Progenitor cell of endocrine pancreas (in vitro differentiated cells): ENCODE measurements at places on chromosomes 11 and 22.
A peak's percentile ranks its signal among the peaks of the same experiment; 100 is the strongest.

- no peak for DNase-seq
Observed at GRCh38 chr22:50600538-50600937, at the start of gene MAPK8IP2. TSS of gene MAPK8IP2 (plus strand) at chr22:50600793. CDS start at chr22:50600819, 26 bp downstream.

DNA sequence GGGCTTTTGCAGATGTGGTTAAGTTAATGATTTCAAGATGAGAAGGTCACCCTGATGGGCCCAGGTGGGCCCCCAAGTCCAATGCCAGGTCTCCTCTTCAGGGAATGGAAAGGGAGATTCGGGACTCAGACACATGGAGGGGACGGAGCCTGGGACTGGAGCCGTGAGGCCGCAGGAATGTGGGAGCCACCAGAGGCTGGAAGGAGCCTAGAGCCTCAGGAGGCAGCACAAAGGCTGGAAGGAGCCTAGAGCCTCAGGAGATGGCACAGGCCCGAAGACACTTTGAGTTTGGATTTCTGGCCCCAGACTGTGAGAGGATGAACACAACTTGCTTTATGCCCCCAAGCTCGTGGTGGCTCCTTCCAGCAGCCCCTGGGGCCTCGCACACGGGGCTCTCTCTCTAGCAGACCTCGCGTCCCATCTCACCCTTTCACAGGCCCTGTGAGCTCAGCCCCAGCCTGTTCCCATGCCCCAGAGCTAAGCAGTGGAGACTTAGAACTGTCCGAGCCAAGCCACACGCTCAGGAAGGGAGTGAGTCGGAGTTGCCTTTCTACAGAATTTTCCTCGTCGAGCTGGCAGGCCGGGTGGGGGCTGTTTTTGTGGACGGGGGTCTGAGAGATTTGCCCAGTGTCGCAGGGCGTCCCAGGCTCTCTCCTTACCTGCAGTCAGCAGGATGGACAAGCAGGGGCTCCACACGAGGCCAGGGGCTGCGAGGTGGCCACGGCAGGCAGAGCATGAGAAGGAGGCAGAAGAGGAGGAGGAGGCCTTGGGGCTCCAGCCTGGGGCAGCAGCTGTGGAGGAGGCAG is 937.6 kb downstream of the BRD1 start:
- DNase-seq = no peak

DNA sequence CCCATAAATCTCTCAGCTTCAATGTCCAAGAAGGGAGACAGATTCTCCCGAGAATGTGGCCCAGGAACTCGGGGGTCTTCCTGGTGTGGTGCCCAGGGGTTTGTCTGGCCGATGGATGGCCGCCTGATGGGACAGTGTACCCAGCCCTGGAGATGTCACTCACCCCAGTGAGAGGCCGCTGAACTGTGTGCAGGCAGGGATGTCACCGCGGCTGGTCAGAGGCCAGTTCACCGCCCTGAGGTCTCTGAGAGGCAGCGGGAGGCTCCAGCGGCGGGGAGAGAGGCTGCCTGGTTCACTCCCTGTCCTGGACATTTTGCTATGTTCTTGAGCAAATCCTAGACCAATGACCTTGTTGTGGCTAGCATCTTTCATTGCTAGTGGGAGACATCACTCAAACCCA is 1349.5 kb downstream of the BRD1 start:
- no peak for DNase-seq

- no peak for DNase-seq
Observed at GRCh38 chr22:44898236-44898635, 111.6 kb downstream of the PHF21B start.

DNA sequence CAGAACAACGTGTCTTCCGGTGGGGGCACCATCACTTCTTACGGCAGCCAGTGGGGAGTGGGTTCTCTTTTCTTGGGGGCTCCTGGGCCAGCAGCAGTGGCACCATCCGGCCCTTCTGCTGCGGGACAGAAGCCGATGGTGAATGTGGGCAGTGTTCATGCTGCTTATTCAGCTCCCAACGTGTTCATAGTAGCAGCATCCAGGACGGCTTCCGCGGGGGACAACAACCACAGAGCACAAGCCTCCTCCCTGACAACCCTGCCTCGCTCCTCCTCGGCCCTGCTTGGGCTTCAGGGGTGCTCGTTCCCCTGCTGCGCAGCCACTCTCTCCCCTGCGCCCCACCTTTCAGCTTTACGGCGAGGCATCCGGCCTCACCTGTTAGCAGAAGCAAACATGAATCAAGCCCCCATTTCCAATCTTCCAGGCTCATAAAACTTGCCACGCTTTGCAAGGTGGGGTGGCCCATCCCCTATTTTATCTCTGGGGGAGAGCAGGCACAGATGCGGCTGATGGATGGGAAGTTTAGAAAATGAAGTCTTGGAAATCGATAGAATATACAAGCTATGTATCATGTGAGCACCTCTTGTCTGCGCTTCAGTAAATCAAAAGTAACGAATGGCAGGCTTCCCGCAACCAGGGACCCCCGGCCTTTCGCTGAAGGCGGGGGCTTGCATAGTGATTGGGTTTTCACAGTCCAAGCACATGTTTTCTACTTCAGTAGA is 191.8 kb upstream of the NECTIN1 start:
- no peak for DNase-seq

DNA sequence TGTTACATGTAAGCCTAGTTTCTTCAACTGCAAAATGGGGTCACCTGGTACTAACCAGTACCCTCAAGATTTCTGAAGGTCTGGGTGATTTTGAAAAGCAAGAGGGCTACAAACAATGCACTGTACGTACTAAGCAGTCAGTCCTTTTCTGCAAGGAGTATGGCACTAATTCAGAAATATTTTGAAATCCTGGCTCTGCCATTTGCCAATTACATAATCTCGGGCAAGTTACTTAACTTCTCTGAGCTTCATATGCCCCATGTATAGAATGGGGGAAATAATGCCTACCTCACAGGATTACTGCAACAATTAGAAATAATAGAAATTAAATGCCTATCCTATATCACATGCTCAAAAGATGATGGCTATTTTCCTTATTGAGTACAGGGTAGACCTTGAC is 60.7 kb upstream of the CCDC89 start:
- no peak for DNase-seq

- DNase-seq = no peak
Observed at GRCh38 chr11:58526721-58527120, 18.8 kb upstream of the OR5B21 start.

GRCh38 chr11:101803651-101804050 is 111.2 kb upstream of the CEP126 start:
- no peak for DNase-seq

GRCh38 chr22:46557736-46558480 is 20.5 kb upstream of the CELSR1 start:
- no peak for DNase-seq

- no peak for DNase-seq
Observed at GRCh38 chr11:127931803-127932202, 655.6 kb downstream of the ETS1 start.

DNA sequence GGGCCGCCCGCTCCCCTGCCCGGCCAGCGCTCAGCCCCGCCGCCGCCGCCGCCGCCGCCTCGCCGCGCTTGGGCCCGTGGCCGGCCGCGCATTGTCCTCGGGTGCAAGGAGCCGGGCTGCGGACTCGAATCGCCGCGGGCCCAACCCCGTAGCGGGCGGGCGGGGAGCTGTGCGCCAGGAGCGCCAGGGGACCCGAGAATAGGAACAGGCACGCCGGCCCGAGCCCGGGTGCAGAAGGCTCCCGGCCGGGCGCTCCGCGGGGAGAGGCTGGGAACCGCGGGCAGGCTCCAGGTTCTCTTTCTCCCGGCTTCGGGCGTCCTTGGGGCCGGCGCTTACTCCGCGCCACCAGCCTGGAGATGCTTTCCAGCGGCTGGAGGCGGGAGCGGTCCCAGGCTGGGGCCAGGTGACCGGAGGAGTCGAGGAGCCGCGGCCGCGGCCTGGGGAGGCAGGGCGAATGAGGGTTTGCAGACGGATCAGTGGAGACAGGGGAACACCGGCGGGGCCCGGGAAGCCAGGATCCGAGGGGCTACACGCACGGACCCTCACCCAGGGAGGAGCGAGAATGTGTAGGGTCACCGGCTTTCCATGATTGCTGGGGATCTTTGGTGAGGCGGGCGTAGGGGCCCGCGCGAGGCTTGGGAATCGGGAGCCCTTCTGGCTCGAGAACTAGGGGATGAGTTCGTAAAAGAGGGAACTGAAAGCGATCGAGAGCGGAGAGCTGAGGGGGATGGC is 726 bp downstream of the PKNOX2 start:
- DNase-seq = peak; percentile 32

- DNase-seq = no peak
Observed at GRCh38 chr11:71527576-71528210, 626 bp downstream of the KRTAP5-7 start.

GRCh38 chr11:44327730-44328129 is 17.8 kb upstream of the ALX4 start:
- DNase-seq = no peak

DNA sequence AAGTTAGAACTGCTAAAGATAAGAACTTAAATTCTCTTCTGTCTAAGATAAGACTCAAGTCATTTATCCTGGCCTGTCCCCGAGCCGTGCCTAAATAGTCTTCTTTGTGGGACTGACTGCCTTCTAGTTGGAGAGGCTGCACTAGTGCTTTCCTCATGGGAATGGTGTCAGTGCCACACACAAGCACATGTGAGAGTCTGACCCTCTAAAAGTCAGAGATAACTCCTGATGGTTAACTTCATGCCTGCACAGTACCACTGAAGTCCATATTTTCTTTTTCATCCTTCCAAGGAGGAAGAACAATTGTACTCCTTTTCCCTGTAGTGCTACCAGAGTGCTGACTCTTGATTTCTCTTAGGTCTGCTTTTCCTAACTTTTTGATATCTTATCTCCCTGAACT is 309.7 kb downstream of the TMEM135 start:
- DNase-seq = no peak

DNA sequence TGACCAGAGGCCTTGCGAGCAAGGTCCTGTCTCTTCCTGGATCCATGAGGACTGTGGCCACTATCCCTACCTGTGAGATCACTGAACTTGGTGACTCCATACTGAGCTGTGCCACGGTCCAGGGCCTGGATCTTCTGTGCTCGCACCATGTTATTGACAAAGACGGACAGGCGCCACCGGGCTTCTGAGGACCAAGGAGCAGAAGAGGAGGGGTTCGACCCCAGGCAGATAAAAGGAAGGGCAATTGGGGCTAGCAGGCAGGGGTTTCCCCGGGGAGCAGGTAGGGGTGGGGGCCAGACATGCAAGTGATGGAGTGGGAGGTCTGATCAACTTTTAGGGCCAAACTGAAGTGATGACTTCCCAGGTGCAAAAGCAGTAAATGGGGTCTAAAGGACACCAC is 2.2 kb downstream of the CTSF start:
- no peak for DNase-seq

DNA sequence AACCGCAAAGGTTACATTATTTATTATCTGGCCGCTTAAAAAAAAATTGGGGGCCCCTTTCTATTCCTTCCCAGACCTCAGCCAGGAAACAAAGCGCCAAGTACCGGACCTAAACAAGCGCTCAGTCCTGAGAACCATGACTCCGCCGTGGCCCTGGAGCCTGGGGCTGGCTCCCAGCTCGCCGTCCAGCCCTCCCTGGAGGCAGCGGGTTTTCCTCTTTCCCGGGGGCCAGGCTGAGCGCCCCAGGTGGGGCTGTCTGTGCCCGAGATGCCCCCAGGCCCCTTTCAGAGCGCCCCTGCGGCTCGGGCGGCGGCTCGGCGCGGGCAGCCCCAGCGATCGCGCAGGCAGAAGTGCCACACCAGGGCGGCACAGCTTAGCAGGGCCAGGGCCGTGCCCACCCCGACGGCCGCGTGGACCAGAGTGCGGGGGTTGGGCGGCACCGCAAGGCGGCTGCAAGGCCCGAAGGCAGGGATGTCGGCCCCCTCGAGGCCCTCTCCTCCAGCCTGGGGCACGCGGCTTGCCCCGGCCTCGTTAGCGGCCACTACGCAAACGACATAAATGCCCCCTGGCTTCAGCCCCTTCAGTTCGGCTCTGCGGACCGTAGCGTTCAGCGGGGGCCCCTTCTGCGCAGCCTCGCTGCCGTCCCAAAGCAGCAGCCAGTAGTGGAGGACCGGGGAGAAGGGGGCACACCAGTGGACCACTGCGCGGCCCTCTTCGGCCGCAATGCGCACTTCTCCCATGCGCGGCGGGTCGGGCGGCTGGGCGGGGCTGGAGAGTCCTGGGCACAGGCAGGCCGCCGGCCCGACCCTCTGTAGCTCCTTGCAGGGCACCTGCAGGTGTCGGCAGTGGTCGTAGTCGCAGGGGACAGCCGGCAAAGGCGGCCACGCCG is 1.6 kb downstream of the LRRN4CL start:
- DNase-seq = no peak

GRCh38 chr22:23579870-23580575 is at the start of gene IGLL1:
TSS of gene IGLL1 (minus strand) at chr22:23580290. CDS start at chr22:23580190, 100 bp downstream.
- DNase-seq = no peak

- no peak for DNase-seq
Observed at GRCh38 chr11:101707477-101707876, 123.7 kb upstream of the TRPC6 start.

GRCh38 chr22:35850831-35851230 is 133.2 kb downstream of the APOL5 start:
- no peak for DNase-seq

DNA sequence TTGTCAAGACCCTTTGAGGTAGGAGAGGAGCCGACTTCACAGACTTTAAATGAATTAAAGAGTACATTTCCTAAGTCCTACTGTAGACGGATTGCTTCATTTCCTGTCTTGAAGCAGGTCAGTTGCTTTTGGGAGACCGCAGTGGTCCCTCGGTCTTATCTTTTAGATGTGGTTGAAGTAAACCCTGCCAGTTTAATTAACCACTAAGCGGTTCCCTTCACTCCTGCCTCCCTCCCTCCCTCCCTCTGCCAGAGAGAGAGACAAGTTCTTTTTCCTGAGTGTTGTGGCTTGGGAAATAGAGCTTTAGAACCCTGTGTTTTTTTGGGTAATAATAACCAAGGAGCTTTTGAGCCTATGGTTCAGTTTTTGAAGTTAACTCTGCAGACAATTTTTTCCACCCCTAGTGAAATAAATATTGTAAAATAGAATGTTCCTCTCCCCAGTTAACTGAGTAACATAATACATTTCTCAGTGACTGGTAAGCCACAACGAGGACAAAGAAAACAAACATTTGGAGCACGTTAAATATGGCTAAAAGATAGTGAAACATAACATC is 147.5 kb downstream of the LDLRAD3 start:
- no peak for DNase-seq
